NCI-H2107 (cell line): ENCODE measurements at places on chromosomes 2 and 18.

DNA sequence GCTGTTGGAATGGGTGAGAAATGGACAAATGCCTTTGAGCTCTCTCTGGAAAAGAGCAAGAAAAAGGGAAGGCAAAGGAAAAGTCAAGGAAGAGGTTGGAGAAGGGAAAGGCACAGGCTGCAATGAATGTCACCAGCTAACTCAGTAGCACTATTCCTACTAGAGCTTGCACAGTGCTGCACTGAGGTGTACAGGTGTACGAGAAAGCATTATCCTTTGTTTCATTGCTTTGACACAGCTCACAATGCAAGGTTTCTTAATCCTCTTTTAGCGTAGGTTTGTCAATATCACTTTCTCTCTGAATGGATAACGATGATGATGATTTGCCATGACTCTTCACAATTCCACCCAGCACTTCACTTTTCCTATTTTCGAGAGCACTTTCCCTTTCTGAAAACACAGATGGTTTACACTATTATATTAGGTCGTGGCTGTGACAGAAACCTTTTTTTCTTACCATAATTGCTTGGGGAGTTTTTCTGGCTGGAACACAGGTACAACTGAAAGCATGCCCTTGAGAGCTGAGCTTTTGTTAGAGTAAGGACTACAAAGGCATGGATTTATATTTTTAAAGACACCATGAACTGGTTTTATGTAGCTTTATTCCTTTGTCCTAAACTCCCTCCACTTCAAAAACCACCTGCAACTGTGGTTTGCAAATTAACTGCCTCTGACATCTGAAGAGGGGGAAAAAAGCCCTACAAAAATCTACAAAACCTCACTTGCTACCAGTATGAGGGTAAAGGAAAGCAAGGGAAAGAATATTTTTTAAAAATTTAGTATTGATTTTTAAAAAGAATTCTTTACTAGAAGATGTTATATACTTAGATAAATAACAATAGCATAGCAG lies 265.5 kb downstream of the TGIF1 start:
- DNase-seq, result peak; percentile 91

GRCh38 chr2:174495365-174496012 lies 8.7 kb upstream of the GPR155 start:
- no peak for DNase-seq

- DNase-seq, result no peak
Observed at GRCh38 chr2:214019229-214019972, 391.5 kb upstream of the VWC2L start.

GRCh38 chr18:23259701-23260681 lies 124.7 kb downstream of the CABLES1 start:
- peak; percentile 66 for DNase-seq

- DNase-seq, result no peak
Observed at GRCh38 chr2:88582030-88582429, 45.2 kb downstream of the EIF2AK3 start.

DNA sequence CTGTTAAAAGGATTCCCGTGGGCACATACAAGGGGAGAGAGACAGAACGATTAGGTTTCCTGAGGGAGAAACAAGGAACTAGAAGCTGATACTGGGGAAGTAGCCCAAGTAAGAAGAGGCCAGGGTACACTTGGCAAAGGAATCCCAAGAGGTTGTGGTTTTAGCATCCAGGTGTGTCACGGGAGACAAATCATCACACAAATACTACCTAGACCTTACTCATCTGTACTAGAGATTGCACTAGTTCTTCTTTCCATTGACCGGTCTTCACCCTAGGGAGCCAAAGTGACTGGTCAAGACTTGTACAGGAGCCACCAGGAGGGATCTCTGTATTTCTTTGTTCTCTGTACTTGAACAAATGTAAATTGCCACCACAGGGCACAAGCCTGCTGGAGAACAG lies 14.2 kb upstream of the NR4A2 start:
- no peak for DNase-seq

DNA sequence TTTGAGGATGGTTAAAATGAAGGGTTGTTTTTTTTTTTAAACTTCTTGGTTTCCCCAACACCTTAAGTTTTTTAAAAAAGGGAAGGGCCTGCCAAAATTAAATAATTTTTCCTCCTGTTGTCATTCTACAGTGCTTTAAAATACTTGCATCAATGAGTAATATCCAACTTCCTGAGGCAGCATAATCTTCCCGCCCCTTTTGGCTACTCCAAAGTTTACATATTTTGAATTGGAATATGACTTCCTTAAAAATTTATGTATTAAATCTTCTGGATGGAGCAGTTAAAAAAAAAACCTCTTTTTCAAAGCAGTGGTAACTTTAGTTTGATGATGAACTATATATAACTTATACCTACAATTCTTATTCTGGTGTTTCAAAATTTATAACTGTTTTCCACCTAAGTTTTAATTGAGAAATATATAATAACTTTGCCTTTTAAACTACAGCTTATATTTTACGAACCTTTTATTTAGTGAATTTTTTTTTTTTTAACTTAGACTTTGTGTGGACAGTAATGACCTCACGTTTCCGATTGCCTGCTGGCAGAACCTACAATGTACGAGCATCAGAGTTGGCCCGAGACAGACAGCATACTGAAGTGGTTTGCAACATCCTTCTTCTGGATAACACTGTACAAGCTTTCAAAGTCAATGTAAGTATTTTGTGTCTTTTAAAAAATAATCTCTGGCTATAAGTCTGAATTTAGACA lies 49.8 kb downstream of the PTPN4 start:
- DNase-seq, result no peak

- no peak for DNase-seq
Observed at GRCh38 chr2:117674172-117674571, 140.3 kb upstream of the DDX18 start.

DNA sequence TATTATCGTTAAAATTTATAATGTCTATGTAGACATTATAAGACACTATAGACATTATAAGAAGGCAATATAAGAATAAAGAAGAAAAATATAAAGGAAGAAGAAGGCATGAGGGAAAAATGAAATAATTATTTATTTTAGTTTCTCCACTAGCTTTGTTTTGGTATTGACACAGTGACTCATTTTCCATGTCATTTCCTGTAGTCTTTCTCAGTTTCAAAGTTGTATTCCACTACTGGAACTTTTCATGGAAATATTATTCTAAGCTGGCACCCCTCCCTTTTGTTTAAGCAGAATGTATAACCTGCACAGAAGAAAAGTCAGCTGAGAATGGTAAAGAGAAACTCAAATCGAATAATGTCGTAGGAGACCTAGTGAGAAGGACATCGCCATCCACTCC lies 234.2 kb upstream of the NETO1 start:
- DNase-seq, result no peak

- no peak for DNase-seq
Observed at GRCh38 chr2:8682719-8683667, 1.1 kb downstream of the ID2 start.
